ENCODE measurements at places on chromosomes 3 and 15.

DNA sequence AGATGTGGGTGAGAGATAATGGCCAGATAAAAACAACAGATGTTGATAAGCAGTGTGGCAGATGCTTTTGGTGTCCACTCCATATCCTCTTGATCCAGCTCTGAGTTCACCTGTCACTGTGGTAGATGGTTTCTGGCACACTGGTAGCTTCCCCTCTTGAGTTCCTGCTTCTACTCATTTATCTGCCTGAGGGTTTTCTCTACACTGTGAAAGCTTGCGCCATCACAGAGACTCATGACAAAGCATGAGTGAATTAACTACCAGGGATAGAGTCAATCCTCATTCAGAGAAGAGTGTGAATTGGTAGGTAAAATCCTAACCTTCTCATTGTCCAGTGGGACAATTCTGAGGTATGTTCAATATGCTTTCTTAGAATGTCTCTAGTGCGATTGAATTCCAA lies 50.0 kb upstream of the ARHGEF26 start:
- DNase-seq: no peak

- no peak for DNase-seq
Observed at GRCh38 chr15:31360158-31360561, 33.5 kb downstream of the KLF13 start.

GRCh38 chr3:53820084-53820483 lies 26.1 kb downstream of the CHDH start:
- DNase-seq: no peak

- no peak for DNase-seq
Observed at GRCh38 chr3:37028329-37028728, 35.0 kb downstream of the MLH1 start.

GRCh38 chr15:64560998-64561397 lies 100.6 kb downstream of the ZNF609 start:
- no peak for DNase-seq

DNA sequence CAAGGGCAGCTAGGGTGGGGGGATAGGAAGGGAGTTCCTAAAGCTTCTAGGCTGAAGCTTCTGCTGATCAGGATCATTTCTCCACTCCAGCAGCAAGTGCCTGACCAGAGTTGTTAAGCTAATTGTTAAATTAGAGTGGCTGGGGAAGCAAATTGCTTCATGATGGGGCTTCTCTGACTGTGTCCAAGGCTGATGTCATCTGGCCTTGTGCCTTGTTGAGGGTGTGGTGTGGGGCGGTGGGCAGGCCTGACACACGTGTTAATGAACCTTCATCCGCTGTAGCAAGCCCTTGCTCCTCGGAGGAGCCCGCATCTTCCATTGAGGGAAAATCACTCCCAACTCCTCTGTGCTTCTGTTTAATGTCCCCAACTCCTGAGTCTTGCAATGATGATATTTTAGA lies 84.3 kb upstream of the ROPN1 start:
- peak; percentile 13 for DNase-seq

GRCh38 chr15:53875139-53875538 lies 103.1 kb upstream of the UNC13C start:
- no peak for DNase-seq

DNA sequence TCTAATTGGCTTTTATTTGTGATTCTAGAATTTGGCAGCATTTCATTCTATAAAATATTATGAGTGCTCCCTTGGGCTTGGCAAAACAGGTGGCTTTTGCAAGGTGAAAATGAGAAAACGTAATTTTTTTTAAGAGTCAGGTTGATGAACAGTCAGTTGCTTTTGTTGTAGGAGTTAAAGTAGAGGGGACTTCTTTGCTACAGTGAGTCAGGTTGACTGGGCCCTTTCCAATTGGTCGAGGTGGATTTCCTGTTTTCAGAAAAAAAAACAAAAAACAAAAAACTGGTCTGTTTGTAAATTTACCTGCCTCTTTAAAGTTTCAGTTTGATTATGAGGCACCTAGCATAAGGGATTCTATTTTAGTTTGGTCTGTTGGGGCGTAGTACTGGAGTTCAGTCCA lies 1469.4 kb upstream of the GBE1 start:
- DNase-seq: no peak

GRCh38 chr3:168249550-168250414 lies 154.1 kb upstream of the GOLIM4 start:
- DNase-seq: peak; percentile 78

- DNase-seq: no peak
Observed at GRCh38 chr3:1380926-1381646, 288.3 kb downstream of the CNTN6 start.

DNA sequence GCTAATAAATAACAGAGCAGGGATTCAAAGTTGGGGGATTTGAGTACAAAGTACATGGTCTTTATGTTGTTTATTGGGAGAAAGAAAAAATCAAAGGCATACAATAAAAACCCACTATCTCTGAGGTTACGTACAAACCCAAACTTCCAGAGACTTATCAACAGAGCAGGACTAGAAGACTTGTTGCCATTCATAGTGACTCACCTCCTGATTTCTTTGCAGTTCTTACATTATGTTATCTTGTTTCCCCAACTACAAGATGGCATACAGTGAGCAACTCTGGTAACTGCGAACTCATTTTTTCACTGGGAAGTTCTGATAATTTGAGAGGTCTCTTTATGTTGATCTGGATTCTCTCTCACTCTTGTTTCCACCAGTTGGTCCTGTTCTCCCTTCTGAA lies 80.6 kb upstream of the ETV5 start:
- DNase-seq: no peak

DNA sequence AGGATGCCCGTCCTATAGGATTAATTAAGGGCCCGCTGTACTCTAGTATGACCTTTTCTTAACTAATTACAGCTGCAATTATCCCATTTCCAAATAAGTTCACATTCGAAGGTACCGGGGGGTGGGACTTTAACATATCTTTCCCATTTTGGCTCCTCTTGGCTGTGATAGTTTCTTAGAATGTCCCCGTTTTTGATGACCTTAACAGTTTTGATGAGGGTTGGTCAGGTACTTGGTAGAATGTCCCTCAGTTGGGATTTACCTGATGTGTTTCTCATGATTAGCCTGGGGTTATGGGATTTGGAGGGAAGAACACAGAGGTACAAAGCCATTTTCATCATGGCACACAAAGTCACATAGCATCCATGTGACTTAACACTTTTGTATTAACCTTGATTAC lies 18.2 kb downstream of the RTP1 start:
- DNase-seq: no peak

DNA sequence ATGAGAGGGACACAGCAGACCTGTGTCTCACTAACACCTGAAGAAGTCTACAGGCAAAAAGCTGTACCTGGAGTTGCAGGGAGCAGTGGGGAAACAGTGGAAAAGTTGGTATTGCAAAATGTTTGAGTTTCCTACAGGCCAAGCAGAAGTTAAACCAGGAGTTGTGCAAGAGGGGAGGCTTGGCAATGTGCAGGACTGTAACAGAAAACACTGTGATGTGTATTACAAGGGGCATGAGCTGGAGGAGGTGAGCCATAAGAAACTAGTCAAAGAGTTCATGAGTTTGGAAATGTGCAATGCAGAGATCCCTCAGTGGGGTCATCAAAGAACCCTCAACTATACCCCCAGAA lies 47.1 kb upstream of the SERPINI2 start:
- no peak for DNase-seq

DNA sequence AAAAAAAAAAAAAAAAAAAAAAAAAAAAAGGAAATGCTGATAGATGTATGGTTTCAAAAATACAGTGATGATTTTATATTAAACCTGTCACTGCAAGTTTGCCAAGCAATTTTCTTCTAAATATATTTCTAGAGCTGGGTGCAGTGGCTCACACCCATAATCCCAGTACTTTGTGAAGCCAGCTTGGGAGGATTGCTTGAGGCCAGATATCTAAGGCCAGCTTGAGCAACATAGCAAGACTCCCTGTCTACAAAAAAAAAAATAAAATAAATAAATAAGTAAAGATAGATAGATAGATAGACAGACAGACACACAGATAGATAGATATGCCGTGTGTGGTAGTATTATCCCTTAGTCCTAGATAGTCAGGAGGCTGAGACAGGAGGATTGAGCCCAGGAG lies 41.4 kb upstream of the ST3GAL6 start:
- DNase-seq: no peak

- DNase-seq: no peak
Observed at GRCh38 chr3:71238355-71238757, 345.2 kb downstream of the FOXP1 start.

Data from GM23248 (cell line).